ENCODE measurements at places on chromosomes 4 and X. TPM values are rescaled to one million over a fixed set of nuclear protein-coding genes. Genes with fewer than 3 reads are reported as not detected.

Gene OTC
- total RNA-seq = 0.16 TPM

Gene MAB21L2
- total RNA-seq = 0.32 TPM

Gene LUZP4
- not detected for total RNA-seq

Gene CDKN2AIP
- 10.9 TPM for total RNA-seq

Gene BBS12
- 5.9 TPM for total RNA-seq

Gene ZNF81
- 3.5 TPM for total RNA-seq

Gene PNMA6A
- 1.4 TPM for total RNA-seq

Gene MSMO1
- total RNA-seq = 40.8 TPM

Gene MAGEB17
- total RNA-seq = 0.09 TPM

Gene NEK1
- total RNA-seq = 11.3 TPM

Gene RTL9
- total RNA-seq = under 0.01 TPM
